ENCODE measurements at places on chromosomes 1 and 21.

DNA sequence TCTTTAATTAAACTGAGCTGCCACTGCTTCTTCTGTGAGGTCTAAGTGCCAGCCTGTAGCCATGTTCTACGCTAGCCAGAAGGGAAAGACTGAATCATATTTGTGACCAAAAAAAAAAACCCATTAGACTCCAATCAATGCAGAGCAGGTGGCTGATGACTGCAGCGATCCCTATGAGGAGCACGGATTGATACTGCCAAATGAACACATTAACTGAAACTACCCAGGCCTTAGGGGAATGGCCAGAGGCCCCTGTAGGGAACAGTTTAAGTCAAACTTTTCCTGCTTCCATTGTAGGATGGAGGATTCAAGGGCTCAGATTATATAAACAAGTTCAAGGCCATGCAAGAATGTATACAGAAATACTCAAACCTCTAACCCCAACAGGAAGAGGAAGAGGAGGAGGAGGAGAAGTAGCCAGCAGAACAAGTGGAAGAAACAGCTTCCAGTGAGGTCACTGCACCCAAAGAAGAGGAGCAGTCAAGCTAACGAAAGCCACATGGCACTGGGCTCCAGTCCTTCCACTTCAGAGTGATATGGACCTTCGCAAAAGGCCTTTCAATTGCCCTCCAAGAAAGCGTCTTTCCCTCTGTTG lies 328.3 kb downstream of the SMYD3 start:
- DNase-seq, result no peak

GRCh38 chr1:227884370-227885134 lies 63.2 kb downstream of the WNT9A start:
- DNase-seq, result no peak

GRCh38 chr1:53617851-53618499 lies 121.0 kb downstream of the GLIS1 start:
- no peak for DNase-seq

DNA sequence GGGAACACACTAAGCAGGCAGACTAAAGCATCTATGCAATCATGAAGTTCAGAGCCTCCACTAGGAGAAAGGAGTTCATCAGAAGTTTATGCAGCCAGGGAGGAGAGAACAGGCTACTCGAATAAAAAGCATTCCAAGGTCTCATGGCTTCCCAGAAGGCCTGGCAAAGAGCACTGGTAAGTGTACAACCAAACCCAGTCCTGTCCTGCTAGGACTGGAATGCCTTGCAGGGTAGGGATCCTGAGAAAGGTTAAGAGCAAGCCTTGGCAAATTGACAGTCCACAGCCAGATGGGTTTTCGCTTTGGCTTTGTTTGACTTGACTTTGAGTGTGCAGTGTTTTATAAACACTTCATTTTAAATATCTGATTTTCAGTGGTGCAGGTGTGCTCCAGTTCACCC lies 133.6 kb upstream of the ATP1B1 start:
- DNase-seq, result no peak

GRCh38 chr1:181577475-181577874 lies 94.2 kb downstream of the CACNA1E start:
- DNase-seq, result no peak

DNA sequence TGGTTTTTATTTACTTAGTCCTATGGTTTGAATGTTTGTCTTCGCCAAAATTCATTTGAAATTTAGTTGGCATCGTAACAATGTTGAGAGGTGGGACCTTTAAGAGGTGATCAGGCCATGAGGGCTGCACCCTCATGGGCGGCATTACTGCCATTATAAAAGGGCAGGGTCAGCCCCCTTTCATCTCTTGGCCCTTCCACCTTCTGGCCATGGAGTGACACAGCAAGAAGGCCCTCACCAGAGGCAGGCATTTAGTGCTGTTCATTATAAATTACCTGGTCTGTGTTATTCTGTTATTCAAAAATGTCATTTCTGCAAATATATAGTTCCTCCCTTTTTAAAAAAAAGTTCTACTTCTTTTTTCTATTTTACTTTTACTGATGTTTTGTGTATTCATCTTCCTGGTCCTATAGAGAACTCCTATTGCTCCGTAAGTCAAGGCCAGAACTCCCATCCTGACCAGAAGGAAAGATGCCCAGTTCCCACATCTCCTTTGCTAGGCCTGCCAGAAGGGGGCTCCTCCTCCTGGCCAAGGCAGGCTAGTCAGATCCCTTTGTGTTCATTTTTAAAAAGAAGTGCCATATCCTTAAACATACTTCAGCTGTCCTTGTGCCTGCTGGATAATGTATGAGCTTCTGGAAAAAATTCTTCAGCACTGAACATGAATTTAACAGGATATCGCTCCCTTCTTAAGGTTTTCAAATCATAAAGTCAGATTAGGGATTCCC lies 10.0 kb upstream of the LBR start:
- no peak for DNase-seq

- no peak for DNase-seq
Measured at GRCh38 chr21:26686278-26686677, 113.2 kb upstream of the CYYR1 start.

- DNase-seq, result no peak
Measured at GRCh38 chr1:55559161-55559611, 344.0 kb upstream of the USP24 start.

DNA sequence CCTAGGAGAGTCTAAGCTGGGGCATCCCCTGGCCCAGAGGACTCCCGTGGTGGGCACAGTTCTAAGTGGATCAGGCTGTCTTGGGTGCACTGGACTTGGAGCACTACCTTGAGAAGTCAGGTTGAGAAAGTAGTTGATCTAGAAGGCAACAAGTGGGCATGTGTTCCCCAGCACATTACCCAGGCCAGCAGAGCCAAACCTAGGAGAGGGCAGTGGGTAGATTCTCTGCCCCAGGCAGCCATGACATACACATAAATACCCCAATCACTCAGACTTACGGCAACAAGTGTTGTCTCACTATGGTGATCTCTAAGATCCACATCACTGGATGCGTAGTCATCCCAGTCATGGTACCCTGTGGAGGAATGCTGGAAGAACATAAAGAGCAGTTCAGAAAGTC lies 1.6 kb upstream of the PMF1 start:
- no peak for DNase-seq

DNA sequence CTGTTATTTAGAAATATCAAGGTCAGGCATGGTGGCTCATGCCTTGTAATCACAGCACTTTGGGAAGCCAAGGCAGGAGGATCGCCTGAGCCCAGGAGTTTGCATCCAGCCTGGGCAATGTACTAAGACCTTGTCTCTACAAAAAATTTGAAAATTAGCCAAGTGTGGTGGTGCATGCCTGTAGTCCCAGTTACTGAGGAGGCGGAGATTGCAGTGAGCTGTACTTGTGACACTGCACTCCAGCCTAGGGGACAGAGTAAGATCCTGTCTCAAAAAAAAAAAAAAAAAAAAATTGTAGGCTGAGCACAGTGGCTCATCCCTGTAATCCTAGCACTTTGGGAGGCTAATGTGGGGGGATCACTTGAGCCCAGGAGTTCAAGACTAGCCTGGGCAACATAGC lies 45.3 kb downstream of the PIK3CD start:
- DNase-seq, result no peak

DNA sequence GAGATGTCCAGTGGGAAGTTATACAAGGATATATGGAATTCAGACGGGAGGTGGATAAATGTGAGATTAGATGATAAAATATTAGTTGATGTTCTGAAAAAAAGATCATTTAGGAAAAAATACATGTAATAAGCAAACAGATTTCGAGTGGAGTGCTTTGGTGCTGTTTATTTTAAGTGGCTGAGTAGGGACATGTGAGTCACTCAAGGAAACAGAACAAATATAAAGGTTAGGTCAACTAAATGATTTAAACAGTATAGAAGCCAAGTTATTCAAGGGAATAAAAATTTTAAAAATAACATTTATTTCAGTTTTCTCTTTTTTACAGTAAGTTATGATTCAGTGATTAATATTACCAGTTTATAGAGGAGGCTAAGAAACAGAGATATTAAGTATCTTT lies 1046.7 kb upstream of the B3GALT2 start:
- DNase-seq, result no peak

DNA sequence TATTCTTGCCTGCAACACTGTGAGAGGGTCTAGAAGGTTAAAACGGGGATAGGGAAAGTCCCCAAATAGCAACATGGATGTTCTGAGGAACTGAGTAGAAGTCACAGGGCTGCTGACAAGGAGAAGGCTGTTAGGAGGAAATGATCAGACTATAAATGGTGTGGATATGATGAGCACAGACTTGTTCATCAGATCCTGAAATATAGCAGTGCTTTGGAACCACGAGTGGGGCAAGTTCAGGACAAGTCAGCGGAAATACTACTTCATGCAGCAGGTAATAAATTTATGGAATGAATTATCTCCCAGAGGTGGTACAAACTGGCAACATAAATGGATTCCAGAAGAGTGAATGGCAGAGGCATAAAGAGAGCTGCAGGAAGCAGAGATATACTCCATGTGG lies 3.2 kb upstream of the KIAA0040 start:
- no peak for DNase-seq

DNA sequence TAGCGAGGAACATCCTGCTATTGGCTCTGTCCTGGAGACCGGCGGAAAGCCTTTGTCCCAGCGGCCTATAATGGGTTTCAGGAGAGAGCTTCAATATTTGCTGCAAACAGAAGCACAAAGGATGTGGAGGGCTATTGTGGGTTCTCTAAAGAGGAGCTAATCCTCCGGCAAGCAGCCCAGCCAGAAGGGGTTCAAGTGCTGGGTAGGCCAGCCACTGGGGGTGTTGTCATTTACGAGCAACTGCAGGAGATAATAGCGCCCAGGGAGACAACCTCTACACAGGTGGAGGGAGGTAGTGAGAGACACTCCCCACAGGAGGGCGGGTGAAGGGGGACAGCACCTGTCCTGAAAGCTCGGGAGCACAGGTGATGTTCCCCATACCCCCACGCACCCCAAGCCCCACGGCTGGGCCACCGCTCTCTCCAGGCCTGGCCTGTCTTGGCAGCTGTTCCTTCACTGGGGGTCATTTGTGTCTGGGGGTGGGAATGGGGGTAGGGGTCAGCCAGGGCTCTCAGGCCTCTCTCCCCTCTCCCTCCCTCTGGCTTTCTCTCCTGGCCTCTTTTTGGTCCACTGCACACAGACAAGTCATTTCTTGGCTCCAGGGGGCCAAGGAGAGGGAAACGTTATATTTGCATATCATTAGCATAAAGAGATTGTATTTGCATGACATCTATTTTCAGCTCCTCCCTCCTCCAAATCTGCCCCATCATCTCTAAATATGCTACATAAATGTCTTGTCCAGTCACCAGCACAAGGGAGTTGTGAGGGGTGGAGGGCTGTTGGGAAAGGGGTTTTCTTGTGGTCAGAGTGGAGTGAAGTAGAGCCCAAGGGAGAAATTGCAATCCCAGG lies 22.0 kb upstream of the SLC26A9 start:
- DNase-seq, result no peak

DNA sequence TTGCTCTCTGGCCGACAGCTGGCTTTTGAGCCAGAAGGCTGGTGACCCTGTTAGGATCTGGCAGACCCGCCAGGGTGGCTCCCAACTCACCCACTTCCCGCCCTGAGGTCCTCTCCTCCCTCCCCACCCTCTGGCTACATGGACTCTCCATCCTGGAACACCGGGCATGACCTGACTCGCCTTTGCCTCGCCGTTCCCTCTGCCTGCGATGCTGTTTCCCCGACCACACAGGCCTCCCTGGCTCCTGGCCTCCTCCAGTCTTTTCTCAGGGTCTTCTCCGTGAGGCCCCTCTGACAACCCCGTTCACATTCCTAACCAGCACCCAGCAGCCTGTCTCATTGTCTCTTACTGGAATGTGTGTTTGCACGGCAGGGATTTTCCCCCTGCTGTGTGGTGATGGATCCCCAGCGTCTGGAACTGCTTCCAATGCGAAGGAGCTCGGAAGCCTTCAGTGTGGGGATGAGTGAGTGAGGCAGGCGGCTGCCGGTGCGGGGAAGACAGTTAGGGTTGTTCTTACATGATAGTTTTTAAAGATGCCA lies 46.0 kb upstream of the POFUT2 start:
- no peak for DNase-seq

- DNase-seq, result no peak
Measured at GRCh38 chr1:2322581-2323211, 68.7 kb downstream of the MORN1 start.
